ENCODE measurements at places on chromosomes 7 and 10.

DNA sequence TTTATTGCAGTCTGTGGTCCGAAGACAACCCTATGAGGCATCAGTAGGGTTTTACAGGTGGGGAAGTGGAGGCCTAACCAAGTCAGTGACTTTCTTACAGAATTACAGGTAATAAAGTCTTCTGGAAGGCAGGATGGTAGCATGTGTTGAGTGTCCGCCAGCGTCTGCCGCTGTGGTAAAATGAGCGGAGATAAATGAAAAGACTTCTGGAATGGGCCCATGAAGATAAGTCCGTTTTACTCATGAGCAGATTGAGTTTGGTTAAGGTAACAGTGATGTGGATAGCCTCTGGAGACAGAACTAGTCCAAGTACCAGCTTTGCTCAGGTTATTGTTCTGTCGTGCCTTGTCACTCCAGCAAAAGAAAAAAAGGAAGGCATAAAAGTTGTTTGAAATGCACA lies 966 bp downstream of the FBH1 start:
- no peak for DNase-seq

DNA sequence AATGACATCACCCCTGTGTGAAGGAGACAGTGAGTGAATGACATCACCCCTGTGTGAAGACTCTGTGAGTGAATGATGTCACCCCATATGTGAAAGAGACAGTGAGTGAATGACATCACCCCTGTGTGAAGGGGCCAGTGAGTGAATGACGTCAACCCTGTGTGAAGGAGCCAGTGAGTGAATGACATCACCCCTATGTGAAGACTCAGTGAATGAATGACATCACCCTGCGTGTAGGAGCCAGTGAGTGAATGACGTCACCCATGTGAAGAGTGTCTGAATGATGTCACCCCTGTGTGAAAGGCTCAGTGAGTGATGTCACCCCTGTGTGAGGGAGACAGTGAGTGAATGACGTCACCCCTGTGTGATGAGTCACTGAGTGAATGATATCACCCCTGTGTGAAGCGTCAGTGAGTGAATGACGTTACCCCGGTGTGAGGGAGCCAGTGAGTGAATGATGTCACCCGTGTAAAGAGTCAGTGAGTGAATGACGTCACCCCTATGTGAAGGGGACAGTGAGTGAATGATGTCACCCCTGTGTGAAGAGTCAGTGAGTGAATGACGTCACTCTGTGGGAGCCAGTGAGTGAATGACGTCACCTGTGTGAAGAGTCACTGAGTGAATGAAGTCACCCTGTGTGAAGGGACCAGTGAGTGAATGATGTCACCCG lies 478.1 kb downstream of the PTPRN2 start:
- no peak for DNase-seq

DNA sequence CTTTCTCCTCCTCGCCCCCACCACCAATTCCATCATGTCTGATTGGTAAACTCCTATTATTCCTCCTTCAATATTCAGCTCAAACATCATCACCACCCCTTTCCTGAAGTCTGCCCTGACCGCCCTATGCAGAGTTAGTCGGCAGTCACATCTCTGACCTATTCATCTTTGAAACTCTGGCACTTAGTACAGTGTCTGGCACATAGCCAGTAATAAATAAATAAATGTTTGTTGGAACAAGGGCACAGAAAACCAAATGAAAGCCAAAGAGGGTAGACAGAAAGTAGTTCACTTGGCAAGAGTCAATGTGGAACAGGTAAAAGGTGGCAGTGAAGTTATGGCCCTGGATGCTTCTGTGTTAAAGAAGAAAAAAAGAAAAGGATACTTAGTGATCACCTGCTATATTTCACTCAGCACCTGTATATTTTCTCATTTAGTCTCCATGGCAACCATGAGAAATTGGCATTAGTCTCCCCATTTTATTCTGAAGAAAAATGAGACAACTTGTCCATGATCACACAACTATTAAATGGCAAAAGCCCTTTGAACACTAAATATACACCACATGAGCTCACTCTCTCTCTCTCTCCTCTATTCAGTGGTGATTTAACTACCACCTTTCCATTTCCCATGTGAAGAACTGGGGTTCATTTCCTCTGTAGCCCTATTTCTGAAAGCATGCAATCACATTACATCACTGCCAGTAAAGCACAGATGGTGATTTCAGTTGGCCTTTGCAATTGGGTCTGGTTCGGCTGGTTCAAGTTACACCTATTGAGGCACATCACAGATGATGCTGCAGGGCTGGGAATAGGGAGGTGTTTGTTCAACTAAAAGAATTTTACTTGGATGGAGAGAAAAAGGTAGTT lies 25.3 kb downstream of the CHCHD3 start:
- DNase-seq, result no peak

- DNase-seq, result no peak
Observed at GRCh38 chr10:581776-582330, 107.6 kb downstream of the DIP2C start.

GRCh38 chr7:136652635-136653370 lies 215.6 kb upstream of the CHRM2 start:
- DNase-seq, result no peak

DNA sequence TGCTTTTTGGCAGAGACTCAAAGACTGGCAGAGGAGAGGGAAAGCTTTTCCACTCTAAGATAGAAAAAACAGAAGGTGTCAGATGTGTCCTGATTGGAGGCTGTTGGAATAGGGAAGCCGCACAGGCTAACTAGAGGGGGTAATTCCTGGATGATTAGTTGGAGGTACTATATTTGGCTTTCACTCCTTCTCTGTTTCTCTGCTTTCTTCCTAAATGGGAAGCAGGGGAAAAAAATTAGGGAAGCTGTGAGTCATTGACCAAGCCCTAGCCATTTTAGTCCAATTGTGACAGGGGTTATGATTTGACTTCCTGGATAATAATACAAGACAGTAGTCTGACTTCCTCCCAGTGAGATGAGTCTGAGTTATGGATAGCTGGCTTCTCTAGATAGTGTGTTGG lies 475.2 kb upstream of the CELF2 start:
- DNase-seq, result no peak

- no peak for DNase-seq
Observed at GRCh38 chr10:78726171-78726570, 342.6 kb upstream of the ZMIZ1 start.

DNA sequence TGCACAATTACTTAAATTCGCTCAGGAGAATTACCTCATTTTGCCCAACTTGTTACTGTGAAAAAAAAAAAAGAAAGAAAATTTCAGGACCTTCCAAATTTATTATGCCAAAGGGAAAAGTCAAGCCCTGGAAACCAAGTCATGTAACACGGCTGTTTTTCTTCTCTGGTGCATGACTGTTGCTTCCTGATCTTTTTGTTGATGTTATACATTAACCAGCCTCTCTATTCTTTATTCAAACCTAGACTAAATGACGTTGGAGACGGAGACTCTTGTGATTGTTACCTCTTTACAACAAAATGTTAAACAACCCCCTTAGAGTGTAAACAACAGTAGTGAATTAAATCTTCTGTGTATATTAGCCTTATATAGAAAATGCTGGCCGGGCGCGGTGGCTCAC lies 16.1 kb upstream of the ZC3HAV1 start:
- DNase-seq, result no peak

GRCh38 chr10:130761032-130761575 lies 550.4 kb downstream of the TCERG1L start:
- DNase-seq, result no peak

GRCh38 chr7:39589323-39590111 lies 23.3 kb downstream of the YAE1 start:
- peak; percentile 69 for DNase-seq

DNA sequence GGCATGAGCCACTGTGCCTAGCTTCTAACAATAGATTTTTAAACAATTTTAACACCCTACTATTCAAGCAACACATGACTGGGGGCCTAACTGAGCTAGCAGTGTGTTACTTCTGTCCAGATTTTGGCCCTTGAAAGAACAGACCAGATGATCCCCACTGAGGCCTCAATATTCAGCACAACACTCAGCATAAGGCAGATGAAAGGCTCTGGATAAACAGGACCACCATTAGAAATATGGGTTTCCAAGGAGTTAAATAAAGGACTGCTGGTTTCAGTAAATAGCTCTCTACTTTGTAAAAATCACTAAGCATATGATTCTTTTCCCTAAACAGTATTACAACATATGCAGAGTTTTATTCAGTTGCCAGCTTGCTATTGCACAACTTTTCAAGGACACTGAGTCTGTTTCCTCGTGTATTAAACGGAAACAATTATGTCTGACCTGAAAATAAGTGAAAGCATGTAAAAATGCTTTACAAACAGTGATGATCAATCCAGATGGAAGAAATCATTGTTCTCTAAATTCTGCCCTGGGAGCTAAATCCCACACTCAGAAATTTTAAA lies 23.8 kb upstream of the FZD1 start:
- DNase-seq, result no peak

- no peak for DNase-seq
Observed at GRCh38 chr10:97485647-97486281, 12.5 kb downstream of the MMS19 start.

DNA sequence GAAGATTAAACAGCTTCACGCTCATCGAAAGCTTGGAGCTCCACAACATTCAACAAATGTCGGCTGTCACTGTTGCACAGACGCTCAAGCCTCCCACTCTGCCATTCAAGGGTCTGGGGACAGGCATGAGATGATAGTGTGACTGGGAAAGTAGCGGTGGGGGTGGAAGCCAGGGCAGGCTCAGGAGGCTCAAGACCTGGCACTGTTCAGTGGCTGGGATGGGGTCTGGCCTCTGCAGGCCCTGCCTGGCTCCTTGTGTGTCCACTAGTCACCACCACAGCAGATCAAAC lies 13.5 kb upstream of the GTPBP4 start:
- no peak for DNase-seq

Measured in HS-27A (cell line).